ENCODE measurements at places on chromosomes 12 and 14.

DNA sequence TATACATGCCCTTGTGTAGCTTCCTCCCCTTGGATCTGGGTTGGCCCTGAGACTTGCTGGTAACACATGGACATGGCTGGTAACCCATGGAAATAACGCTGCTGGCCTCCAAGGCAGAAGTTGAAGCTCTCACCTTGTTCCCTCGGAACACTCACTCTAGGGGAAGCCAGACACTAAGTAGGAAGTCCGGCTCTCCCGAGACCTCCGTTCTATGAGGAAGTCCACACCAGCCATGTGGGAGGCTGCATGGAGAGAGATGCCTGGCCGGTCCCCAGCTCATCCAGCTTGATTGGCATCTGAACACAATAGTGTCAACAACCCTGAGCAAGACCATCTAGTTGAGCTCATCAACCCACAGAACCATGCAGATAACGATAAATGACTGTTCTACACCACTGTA, 39.7 kb upstream of the VRK1 start:
- DNase-seq = no peak

- DNase-seq = no peak
These were observed 17.8 kb upstream of the MLEC start for GRCh38 chr12:120668868-120669840.

- no peak for DNase-seq
These were observed 566 bp upstream of the PRDM4 start for GRCh38 chr12:107761502-107761904.

- DNase-seq = no peak
These were observed 26.7 kb upstream of the ELK3 start for GRCh38 chr12:96167492-96167891.

GRCh38 chr14:65141523-65141922, 39.2 kb upstream of the MAX start:
- no peak for DNase-seq

GRCh38 chr14:21023817-21024584, 860 bp downstream of the NDRG2 start:
- no peak for DNase-seq

GRCh38 chr12:50764286-50765094, 589 bp downstream of the ATF1 start:
- peak; percentile 81 for DNase-seq

- no peak for DNase-seq
These were observed 42.2 kb upstream of the MBIP start for GRCh38 chr14:36362648-36363047.

- DNase-seq = no peak
These were observed 100.3 kb downstream of the MYRFL start for GRCh38 chr12:69925291-69925690.

DNA sequence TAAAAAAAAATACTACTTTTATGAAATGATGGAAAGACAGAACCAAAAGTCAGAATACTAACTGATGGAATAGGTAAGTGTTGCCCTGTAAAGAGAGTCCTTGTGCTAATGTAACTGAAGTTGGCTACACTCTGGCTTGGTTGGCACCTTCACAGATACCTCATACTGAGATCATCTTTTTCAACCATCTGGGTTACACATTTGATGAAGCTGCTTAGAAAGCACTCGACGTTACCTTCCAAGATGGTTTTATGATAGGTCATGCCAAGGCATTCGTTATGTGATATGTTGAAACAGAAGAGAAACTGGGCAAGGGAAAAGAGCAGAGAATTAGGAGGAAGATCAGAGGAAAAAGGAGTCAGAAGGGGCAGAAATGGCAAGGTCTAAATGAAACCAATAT, 203.8 kb downstream of the ADAMTS20 start:
- no peak for DNase-seq

DNA sequence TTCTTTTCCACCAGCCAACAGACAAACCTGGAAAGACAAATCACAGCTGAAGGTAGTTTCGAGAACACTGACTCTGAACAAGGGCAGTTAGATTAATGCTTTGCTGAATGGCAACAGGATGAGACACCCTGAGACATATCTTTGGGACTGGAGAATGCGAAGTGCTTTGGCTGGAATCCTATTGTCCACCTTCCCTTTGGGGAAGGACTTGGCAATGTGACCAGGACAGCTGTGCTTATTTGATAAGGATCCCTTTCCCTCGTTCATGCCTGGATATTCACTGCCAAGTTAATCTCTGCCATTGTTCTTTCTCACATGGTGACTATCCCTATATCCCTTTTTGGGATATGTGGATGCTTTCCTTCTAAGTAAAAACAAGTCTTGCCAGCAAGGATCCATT, 537.1 kb upstream of the SEL1L start:
- DNase-seq = no peak

GRCh38 chr14:67503331-67503730, 14.8 kb upstream of the TMEM229B start:
- DNase-seq = no peak

- DNase-seq = peak; percentile 92
These were observed at the start of gene CCDC77 for GRCh38 chr12:401235-402028. Gene CCDC77, plus strand, starts transcription at chr12:401644. Its CDS starts 7,740 bp downstream, at chr12:409384.

DNA sequence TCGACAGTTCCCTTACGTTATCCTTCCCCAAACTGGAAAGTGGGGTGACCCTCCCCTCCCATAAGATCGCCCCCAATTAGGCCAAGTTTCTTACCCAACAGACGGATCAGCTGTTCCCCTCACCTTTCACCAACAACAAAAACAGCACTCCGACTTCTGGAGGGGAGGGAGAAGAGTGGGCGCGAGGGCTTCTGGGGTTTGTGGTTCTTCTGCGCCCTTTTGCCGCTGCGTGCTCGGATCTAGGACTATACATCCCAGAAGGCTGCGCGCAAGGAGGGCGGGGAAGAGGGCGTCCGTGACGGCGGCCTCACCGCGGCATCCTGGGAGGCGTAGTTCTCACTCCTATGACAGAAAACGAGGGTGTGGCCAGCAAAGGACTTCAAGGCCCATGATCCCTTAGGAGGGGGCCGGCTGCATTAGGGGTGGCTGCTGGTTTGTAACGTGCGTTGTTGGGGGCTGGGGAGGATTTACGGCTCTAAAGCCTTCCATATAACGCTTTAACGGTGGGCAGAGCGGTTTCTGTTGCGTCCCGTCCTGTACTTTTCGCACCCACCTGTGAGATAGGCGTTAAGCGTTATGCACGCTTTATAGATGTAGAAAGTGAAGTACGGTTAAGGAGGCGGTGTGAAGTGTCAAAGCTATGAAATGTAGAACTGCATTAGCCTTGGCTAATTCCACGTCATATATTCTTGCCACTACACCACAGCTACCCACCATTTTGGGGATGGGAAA, at the start of gene CALCOCO1:
CALCOCO1 (minus strand) TSS at position 143 of the 732 bp plus-strand sequence. CDS start 2,210 bp downstream, outside the sequence.
- DNase-seq = peak; percentile 97

DNA sequence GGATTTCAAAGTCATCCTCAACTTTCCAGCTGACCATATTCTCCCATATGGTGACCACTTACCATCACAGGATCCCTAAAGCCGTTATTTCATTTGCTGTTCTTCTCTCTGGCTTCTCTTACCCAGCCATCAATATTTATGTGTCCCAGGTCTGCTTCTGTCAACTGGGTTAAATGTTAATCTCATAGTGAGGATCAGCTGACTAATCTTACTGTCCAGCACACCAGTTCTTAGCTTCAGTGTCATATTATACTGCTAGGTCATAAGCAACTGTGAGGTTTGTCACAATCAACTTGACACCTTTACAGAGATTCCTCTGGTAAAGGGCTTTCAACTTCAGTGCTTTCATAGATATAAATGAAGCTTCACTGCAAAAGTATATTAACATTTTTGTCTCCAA, 294.4 kb downstream of the DIO2 start:
- no peak for DNase-seq

- no peak for DNase-seq
These were observed 467.0 kb downstream of the LRIG3 start for GRCh38 chr12:58453306-58453705.

DNA sequence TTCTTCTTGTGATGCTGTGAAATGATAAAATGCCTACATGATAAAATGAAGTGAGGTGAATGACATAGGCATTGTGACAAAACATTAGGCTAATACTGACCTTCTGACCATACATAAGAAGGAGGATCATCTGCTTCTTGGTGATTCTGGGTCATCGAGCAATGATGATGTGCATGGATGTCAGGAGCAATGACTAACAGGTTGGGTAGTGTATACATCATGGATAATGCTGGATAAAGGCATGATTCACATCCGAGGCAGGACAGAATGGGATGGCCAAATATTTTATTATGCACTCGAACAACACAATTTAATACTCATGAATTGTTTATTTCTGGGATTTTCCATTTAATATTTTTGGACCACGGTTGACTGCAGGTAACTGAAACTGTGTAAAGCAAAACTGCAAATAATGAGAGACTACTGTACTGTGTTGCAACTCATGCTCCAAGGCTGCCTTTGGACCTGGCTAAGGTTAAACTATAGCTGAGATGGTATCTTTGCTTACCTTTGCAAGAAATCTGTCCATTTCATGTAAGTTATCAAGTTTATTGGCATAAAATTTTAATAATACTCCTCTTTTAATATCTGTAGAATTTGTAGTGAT, 7.6 kb upstream of the SLC25A21 start:
- no peak for DNase-seq

- DNase-seq = peak; percentile 45
These were observed 730 bp downstream of the CLSTN3 start for GRCh38 chr12:7130701-7131501.

DNA sequence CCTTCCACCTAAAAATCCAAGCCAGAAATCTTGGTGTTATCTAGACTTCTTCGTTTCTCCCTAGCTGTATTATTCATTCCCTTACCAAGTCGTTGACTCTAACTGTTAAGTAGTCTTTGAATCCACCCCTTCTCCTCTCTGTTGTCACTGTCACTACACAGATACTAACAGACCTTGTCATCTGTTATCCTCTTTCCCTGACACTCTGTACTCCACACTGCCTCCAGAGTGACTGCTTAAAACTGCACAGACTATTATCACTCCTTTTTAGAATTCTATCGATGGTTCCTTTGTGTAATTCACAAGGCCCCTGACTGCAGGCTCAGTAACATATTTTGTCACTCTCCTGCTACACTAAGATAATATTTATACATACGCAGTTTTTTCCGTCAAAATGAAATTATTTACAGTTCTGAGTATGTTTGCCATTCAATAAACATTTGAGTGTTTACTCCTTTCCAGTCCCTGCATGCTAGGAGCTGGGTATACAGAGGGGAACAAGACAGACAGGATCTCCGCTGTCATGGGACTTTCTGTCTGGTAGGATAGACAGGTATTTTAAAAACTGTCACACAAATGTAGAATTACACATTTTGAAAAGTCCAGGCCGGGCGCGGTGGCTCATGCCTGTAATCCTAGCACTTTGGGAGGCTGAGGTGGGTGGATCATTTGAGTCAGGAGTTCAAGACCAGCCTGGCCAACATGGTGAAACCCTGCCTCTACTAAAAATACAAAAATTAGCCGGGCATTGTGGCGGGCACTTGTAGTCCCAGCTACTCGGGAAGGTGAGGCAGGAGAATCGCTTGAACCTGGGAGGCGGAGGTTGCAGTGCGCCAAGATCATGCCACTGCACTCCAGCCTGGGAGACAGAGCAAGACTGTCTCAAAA, 3.8 kb downstream of the MARS1 start:
- no peak for DNase-seq

DNA sequence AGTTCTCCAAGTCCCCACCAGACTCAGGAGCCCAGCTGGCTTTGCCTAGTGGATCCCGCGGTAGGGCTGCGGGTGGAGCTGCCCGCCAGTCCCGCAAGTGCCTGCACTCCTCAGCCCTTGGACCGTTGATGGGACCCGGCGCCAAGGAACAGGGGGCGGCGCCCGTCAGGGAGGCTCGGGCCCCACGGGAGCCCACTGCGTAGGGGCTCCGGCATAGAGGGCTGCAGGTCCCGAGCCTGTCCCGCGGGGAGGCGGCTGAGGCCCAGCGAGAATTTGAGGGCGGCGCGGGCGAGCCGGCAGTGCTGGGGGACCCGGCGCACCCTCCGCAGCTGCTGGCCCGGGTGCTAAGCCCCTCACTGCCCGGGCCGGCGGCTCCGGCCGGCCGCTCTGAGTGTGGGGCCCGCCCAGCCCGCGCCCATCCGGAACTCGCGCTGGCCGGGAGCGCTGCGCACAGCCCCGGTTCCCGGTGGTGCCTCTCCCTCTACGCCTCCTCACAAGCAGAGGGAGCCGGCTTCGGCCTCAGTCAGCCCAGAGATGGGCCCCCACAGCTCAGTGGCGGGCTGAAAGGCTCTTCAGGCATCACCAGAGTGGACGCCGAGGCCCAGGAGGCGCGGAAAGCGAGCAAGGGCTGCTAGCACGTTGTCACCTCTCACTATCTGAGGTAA, 452.4 kb upstream of the LRFN5 start:
- DNase-seq = no peak

DNA sequence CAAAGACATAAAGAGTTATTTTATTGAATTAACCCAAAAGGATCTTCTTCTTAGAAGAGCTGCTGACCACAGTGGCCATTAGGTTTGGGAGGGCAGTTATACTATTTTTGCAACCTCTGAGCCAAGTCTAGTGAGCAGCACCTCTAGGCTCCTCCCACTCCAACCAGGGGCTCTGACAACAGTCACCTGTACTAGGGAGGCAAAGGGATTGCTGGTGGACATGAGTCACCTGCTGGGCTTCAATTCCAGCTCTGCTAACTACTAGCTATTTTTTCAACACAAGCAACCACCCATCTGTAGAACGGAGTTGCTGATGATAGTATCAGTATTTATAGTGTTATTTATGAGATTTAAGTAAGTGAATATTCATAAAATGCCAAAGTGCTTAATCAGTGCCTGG, 166.0 kb downstream of the KLHL28 start:
- DNase-seq = no peak

- DNase-seq = no peak
These were observed 82.9 kb upstream of the MAP1LC3B2 start for GRCh38 chr12:116476227-116476822.

DNA sequence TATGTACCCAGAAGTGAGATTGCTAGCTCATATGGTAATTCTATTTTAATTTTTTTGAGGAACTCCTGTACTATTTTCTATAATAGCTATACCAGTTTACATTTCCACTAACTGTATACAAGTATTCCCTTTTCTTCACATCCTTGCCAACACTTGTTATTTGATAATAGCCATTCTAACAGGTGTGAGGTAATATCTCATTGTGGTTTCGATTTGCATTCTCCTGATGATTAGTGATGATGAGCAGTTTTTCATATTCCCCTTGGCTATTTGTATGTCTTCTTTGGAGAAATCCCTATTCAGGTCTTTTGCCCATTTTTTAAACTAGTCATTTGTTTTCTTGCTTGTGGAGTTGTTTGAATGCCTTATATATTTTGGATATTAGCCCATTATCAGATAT, 121.3 kb downstream of the BBS10 start:
- DNase-seq = no peak

Measured in CD4-positive, alpha-beta T cell treated with Interleukin-4 for 4 hours (primary cell).